Esophagus squamous epithelium (tissue), 5 donors: ENCODE measurements at places on chromosomes 1 and 21.

GRCh38 chr1:36359911-36360550 is 25.7 kb downstream of the STK40 start:
- no peak for DNase-seq

DNA sequence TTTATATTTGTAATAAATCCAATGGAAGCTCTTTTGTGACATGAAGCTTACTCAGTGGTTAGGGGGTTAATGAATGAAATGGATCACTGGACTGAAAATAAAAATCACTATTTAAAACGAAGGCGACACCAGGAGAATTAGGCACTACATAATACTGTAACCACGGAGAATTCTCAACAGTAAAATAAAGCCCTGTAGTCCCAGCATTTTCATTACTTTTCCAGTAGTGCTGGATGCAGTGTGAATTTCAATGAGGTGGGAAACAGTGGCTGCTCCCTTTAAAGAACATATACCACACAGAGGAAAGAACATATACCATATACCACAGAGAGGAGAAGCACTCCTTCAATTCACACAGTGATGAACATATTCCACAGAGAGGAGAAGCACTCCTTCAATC is 275.0 kb downstream of the SMYD3 start:
- no peak for DNase-seq

GRCh38 chr1:212980123-212980785 is 29.9 kb downstream of the VASH2 start:
- no peak for DNase-seq

GRCh38 chr1:113429461-113430153 is 39.3 kb downstream of the MAGI3 start:
- DNase-seq: no peak

DNA sequence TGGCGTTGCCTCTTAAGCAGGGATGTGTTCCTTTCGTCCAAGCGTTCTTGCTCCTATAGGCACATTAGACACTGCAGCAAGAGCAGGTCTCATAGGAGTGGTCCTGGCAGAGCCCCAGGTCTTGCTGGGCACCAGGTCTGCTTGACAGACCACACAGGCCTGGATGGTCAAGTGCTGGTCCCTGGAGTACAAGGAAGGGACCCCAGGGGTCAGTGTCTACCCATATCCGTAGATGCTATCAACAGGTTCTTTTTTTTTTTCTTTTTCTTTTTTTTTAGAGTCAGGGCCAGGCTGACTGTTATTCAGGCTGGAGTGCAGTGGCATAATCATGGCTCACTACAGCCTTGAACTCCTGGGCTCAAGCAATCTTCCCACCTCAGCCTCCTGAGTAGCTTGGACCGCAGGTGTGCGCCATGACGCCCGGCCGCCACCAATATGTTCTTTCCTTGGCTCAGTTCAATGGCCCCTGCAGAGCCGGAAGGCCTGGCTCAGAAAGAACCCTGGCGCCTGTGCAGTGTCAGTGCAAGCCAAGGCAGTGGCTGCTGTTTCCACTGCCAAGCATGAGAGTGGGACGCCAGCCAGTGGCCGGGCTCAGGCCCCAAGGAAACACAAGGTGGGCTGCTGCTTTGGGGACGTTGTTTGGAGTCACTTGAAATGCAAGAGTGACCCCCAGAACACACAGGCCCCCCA is 10.0 kb upstream of the TNFRSF8 start:
- DNase-seq: no peak

GRCh38 chr1:229258031-229258756 is 12.7 kb upstream of the RAB4A start:
- no peak for DNase-seq

DNA sequence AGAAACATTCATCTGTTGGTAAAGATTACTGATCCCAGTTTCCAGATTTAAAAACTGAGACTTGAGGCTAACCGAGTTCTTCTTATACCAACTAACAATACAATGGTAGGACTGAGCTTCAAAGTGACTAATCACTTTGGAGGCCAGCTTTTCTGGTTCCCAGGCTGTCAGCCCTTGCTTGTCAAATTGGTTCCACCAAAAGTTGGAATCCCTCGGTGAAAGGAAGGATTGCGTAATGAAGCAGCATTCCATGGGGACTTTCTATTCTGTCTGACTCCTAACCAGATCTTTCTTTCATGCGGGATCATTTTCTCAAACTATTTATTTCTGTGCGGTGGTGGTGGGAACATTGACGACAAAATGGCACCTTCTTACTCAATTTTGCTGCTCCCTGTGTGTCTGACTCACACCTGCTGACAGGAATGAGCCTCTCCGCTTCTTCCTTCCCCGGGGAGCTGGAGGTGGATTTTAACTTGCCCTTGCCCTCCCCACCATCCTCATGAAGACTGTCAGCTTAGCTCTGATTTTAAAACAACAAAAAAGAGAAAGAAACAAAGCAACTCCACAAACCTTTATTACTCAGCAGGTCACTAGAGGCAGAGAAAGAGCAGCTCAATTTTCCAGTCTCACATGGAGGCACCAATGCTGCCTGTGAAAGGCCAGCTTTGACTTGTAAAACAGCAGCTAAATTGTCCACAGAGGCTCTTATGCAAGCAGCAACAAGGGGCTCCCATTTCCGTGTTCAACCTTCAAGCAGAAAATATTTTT is 32.9 kb upstream of the RASAL2 start:
- no peak for DNase-seq

DNA sequence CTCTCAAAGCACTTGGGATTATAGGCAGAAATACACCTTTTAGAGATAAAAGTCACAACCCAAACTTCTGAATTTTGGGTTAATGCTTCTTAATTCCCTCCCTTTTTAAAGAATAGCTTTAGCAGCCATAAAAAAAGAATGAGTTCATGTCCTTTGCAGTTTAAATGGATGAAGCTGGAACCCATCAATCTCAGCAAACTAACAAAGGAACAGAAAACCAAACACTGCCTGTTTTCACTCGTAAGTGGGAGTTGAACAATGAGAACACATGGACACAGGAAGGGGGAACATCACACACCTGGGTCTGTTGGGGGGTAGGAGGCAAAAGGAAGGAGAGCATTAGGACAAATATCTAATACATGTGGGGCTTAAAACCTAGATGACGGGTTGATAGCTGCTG is 55.8 kb downstream of the SLC27A3 start:
- no peak for DNase-seq

GRCh38 chr1:237084341-237085077 is 42.5 kb downstream of the RYR2 start:
- no peak for DNase-seq

- DNase-seq: no peak
These were observed 129.7 kb downstream of the VPS13D start for GRCh38 chr1:12359359-12360133.

- no peak for DNase-seq
These were observed 116.4 kb downstream of the CNIH3 start for GRCh38 chr1:224732377-224733026.

DNA sequence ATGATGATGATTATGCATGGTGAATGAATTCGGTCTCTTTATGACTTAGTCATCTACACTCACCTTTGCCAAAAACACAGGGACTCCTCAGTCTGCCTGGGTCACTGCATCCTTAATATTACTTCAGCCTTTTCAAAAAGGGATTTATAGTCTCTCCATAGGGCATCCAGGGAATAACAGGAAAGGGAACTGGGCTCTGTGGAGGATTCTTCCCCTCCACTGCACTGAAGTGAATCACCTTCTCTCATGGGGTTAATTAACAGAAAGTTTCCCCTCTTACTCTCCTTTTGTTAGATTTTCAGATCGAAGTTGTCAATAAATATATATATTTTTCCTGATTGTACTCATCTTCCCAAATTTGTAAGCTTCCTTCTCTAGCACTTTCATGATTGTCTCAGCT is at the start of gene OR6K3:
OR6K3 (minus strand) TSS at position 101 of the 400 bp plus-strand sequence. CDS start 2,605 bp downstream, outside the sequence.
- no peak for DNase-seq

DNA sequence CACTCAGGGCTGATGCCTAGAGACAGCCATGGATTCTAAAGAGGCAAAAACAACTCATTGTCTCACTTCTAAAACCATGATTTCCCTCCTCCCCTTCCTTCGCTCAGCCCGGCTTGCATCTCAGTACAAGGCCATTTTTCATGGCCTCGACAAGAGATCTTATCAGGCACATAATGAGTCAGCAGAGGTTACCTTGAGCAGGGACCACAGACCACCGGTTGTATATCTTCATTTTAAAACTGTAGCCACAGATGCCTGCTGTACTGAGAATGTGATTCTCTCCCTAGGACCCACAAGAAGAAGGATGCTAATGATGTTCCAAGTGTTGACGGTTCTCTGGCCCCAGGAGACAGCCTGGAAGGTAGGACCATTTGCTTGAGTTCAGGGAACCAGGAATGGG is 331.9 kb downstream of the AJAP1 start:
- no peak for DNase-seq

DNA sequence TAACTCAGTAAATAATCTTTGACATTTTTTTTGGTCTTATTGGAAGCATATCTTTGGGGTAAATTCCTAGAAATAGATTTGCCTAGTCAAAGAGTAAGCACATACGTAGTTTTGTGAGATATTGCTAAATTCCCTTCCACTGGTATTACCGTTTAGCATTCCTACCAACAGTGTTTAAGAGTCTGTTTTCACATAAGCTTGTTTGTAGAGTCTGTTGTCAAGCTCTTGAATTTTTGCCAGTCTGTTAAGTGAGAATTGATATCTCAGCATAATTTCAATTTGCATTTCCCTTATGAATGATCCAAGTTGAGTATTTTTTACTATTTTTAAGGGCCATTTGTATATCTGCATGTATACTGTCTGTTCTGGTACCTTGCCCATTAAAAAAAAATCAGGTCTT is 37.0 kb upstream of the MPC2 start:
- DNase-seq: no peak

- DNase-seq: peak; percentile 33
These were observed 14.8 kb downstream of the IL6R start for GRCh38 chr1:154419620-154420571.

DNA sequence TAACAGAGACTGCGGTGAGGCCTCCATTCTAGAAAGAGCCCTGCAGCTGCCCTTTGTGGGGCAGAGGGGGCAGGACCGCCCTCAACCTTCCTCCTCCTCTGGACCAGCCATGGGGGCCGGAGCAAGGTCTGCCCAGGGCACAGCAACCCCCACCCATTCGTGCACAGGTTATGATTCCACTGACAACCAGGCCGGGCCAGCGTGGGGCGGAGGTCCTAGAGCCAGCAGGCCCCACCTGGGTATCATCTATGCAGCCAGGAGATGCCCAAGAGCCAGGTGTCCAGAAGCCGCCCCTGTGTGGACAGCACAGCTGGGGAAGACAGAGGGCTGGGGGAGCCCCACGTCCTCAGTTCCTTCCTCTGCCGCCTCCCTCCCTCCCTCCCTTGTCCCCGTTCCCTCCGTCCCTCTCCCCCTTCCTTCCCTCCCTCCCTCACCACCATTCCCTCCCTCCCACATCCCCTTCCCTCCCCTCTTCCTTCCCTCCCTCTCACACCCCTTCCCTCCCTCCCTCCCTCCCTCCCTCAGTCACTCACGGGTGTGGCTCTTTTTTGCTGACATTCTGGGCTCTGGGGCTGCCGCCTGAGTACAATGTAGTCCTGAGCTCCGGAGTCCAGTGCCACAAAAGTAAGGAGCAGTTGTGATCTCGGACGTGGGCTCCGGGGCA is 12.3 kb downstream of the RNF223 start:
- DNase-seq: no peak

DNA sequence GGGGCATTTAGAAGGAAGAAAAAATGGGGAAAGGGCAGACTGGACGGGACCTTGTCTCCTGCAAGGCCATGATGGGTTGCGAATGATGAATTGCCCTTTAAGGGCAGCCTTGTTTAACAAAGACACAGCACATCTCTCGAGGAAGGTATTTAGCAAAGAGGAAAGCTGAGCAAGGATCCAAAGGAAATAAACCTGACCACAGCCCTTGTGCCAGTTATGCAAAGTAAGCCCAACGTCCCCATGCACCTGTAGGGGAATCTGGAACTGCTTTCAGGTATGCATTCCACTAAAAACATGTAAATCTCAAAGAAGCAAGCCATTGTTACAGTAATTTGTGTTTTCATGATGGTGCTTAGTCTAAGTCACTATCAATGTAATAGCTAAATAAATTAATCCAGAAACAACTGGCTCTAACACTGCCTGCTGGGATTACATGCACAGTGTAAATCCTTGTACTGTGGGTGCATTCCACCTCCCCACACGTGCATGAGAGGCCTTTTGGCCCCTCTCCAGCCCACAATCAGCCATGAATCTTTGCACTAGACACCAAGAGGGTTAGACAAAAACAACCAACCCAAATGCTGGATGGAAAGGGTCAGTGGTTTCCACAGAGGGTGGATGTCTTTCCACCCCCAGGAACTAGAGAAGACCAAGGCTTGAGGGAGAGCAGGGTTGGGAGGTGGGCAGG is 228.8 kb upstream of the KAZN start:
- DNase-seq: no peak

DNA sequence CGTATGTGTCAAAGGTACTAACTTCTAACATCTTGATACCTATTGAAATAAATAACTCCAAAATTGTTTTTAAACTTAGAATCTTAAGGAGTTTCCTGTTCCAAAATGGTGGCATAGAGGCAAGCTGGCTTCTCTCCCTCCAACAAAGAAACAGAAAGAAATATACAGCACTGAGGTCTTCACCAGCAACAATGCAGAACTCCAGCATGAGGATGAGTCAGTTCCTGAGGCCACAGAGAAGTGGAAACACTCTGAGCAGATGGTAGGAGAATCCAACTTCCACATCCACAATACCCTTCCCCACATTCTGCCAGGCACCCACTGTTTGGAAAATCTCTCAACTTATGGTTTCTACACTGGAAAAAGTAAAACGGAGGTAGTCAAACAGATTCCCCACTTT is 12.2 kb upstream of the PPIH start:
- no peak for DNase-seq

DNA sequence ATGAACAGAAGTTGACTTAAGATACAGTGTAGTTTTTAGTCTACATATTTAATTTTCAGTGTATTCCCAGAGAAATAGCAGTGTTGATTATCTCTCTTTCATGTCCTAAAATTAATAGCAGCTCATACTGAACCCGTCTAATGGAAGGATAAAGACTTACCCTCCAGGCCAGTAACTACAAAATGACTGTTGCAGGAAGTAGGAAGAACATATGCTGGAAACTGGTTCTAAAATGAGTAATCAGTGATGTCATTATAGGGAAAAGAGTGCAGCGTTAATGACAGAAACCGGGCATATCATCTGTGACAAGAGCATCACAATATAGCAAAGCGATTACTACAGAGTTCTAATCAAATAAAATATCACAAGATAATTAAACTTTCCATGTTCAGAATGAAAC is 385.5 kb downstream of the SMYD3 start:
- no peak for DNase-seq

GRCh38 chr1:21927533-21928237 is 9.4 kb downstream of the HSPG2 start:
- DNase-seq: no peak
